ENCODE measurements at places on chromosomes 12 and 14.

GRCh38 chr12:101493556-101493955 lies 18.4 kb downstream of the SPIC start:
- DNase-seq = no peak

DNA sequence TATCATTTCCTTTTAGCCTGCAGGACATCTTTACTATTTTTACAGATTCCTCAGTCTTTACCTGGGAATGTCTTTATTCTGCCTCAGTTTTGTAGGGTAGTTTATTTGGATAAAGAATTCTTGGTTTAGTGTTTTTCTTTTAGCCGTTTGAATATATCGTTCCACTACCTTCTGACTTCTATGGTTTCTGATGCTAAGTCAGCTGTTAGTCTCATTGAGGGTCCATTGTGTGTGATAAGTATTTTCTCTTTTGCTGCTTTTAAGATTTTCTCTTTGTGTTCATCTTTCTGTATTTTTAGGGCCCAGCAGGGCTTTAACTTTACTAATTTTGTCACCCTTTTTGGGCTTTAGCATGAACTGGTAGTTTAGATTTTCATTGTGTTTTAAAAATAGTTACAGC lies 113.5 kb downstream of the MNAT1 start:
- DNase-seq = no peak

DNA sequence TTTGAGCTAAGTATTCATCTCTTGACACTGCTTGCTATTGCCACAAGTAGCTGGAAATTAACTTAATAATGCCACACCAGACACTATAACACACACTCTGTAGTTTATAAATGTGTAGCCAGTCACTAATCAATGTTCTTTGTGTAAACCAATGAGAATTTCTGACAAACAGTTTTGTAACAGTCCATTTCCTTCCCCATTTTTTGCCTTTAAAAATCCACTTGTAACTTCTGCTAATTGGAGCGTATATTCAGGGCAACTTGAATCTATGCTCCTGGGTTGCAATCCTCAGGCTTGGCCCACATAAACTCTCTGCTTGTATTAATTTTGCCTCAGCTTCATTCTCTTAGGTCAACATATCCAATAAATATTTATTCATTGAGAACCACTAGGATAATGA lies 125.0 kb upstream of the DHRS4 start:
- DNase-seq = no peak

DNA sequence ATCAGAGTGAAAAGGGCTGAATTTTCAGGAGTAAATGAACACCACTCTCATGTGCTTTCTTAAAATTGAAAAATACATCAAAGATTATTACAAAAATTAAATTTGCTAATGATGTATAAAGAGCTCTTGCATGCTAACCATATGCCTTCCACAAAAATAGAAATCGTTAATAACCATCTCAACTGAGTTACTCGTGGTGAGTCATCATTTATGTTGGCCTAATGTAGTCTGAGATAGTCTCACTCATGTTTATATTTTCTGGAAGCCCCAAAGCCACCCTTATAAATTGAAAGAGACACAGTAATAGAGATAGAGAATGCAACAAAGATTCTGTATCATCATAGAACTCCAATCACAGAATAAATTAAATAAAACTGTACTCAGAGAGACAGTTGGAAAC lies 131.2 kb downstream of the KCNH5 start:
- no peak for DNase-seq

GRCh38 chr12:46650688-46651087 lies 175.1 kb downstream of the SLC38A4 start:
- DNase-seq = no peak

DNA sequence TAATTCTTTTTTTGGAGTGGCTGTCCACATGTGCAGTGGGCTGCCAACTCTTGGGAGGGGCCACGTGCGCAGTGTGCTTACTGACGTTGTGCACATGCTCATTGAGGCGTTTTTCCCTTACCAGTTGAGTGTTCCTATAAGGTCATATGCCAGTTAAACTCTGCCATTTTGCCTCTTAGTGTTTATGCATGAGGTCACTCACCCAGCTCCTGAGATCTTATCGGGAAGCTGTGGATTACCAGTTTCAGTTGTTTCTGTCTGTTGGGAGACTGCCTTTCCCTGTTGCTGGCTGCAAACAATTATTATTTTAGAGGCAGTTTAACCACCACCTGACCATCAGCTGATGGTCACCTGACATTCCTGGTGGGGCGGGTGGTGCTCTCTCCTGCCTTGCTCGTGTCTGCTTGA lies 16.1 kb upstream of the KIF21A start:
- DNase-seq = no peak

- no peak for DNase-seq
Observed at GRCh38 chr14:72612041-72612440, 281.9 kb downstream of the DPF3 start.

DNA sequence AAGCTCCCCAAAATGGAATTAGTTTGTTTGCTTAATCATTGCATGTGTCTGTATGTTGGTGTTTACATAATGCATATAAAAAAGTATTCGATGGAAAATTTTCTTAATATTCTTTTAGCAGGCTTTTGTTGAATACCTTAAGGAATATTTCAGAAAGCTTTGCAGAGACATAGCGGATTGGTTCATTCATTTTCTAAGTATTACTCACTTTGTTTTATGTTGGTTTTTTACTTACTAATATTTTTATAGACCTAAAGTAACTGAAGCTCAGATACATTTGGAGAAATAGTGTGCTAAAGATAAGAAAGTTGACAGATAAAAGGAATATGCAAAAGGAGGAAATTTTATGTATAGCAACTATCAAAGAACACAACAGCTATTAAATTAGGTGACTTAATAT lies 191.0 kb downstream of the ERC1 start:
- DNase-seq = no peak

DNA sequence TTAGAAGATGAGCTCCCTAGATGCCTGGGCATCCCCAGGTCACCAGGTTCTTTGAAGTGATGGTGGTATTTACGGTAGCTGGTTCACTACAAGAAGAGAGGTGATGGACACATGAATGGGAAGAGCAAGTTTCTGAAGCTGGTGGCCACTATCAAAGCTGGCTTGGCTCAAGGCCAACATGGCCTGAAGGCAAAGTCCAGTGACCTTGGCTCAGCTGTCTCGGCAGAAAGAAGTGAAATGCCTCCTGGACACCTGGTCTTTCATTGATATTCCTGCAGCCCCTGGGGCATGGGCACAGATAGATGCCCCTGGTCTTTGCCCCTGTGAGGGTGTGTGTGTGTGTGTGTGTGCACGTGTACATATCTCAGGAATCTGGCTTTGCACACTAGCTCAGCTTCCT lies 441.8 kb upstream of the TMPO start:
- no peak for DNase-seq

- DNase-seq = no peak
Observed at GRCh38 chr12:117045160-117046010, 53.8 kb downstream of the TESC start.

GRCh38 chr12:132012919-132013568 lies 63.3 kb downstream of the EP400 start:
- DNase-seq = no peak

- DNase-seq = no peak
Observed at GRCh38 chr12:133204264-133204603, 22.9 kb downstream of the ZNF268 start.

GRCh38 chr12:1262011-1262410 lies 271.0 kb downstream of the ERC1 start:
- no peak for DNase-seq

GRCh38 chr12:12807970-12808702 lies 5.0 kb upstream of the DDX47 start:
- no peak for DNase-seq

DNA sequence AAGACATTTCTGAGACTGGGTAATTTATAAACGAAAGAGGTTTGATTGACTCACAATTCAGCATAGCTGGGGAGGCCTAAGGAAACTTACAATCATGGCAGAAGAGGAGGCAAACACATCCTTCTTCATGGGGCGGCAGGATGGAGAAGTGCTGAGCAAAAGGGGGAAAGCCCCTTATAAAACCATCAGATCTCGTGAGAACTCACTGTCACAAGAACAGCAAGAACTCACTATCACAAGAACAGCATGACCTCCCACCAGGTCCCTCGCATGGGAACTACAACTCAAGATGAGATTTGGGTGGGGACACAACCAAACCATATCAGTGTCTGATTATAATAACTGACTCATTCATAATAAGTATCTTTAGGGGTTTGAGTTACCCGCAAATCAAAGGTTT lies 6.4 kb downstream of the SLC39A9 start:
- DNase-seq = no peak

GRCh38 chr14:74841230-74842207 lies 34.4 kb downstream of the PROX2 start:
- no peak for DNase-seq

GRCh38 chr12:64580681-64581080 lies 29.6 kb upstream of the RASSF3 start:
- DNase-seq = no peak

- no peak for DNase-seq
Observed at GRCh38 chr14:102013669-102014200, 49.4 kb downstream of the DYNC1H1 start.

GRCh38 chr14:39841088-39841487 lies 408.9 kb upstream of the FBXO33 start:
- DNase-seq = no peak

DNA sequence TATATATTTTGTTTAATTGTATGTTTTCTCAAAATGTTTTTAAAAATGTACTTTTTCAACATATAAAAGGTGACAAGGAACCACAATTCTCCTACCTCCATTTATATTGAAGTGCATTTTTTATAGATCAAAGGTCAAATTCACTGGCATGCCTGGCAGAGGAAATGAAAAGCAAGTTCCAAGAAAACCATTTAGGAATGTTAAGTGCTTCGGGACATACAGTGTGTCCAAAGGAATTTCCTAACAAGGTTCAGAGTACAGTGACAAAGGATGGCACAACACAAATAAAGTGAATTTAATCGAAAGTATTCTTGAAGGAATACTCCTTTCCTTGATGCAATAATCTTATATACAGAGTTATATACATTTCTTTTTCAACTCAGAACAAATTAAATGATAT lies 242.3 kb downstream of the CCER1 start:
- peak; percentile 22 for DNase-seq

GRCh38 chr14:90722590-90722989 lies 93.6 kb downstream of the TTC7B start:
- DNase-seq = no peak

Measured in HT-29 (cell line).